ENCODE measurements at places on chromosomes 1 and 21.

DNA sequence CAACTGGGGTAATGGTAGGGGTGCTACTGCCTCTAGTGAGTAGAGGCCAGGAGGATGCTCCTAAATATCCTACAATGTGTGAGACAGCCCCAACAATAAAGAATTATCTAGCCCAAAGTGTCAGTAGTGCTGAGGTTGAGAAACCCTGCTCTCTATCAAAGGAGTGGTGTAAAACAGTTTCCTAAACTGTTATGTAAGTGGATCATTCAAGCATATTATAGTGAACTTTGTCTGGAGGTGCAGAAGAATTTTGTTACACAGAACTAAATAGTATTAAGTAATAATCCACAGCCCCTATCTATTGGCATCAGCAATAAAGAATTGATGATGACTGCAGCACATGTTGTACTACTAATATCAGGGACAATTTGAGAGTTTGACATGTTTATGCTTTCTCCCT is 20.3 kb upstream of the TARS2 start:
- no peak for DNase-seq

DNA sequence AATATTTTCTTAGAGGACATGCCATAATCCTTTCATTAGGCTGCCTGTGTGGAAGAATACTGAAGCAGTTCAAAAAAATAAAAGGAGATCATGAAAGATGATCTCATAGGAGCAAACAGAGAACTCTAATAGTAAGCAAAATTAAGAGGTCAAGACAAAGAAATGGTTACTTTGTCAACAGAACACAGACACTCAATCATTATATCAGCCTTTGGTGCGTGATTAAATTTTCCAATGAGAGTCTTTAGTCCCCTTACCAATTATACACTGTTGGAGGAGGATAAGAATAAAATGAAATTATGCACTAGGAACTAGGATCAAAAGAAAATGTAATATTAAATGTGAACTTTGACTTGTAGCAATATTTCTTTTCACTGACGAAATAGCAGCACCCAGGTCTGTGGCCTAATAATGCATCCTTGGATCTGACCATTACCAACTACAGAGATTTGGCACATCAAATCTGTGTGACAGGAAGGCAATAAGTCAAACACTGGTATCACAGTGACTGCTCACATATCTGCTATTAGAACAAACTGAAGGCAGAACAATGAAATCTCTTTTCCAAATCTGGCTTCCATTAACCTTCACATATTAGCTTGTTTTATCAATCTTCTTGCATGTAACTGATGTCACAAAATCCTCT is 1812.9 kb downstream of the PLA2G4A start:
- DNase-seq = no peak

- no peak for DNase-seq
Observed at GRCh38 chr1:197200272-197200899, 53.9 kb upstream of the ASPM start.

- DNase-seq = no peak
Observed at GRCh38 chr1:22056936-22057335, 4.4 kb downstream of the CDC42 start.

DNA sequence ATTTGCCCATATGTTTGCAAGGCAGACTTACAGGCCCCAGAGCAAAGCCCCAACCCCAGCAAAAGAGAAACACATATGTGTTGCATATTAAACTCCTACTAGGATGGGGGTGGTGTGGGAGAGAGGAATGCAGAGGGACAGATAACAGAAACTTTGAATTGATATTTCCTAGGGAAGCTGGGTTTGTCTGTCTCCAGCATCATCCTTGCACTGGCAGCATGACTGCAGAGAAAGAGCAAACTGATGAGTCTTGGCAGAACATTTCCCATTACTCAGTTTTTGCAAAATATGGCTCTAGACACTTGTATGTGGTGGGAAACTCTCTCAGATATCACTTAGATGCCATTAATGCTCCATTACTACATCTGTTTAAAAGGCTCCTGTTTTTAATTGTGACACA is 43.8 kb upstream of the MARK1 start:
- DNase-seq = no peak

DNA sequence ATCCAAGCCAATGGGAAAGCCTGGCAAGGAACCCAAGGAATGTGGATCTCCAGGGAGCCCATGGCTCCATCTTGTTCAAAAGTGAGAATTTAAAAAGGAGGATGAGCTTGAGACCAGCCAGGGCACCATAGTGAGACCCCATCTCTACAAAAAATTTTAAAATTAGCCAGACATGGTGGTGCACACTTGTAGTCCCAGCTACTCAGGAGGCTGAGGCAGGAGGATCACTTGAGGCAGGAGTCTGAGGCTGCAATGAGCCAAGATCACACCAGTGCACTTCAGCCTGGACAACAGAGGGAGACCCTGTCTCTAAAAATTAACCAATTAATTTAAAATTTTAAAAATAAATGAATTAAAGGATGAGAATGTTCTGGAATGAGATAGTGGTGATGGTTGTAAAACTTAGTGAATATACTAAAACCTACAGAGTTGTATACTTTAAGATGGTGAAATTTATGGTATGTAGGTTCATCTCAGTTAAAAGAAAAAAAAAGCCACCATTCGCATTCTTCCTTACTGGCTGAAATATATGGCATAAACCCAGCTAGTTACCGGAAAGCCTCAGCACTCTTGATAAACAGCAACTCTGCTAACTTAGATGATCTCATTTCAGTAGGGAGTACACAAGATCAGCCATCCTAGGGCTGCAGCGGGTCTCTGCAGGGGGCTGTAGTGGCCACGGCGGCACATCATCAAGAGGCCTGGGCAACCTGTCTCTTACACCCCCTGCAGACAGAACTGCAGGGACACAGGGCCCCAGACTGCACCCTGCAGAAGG is 48.3 kb upstream of the H6PD start:
- DNase-seq = no peak

DNA sequence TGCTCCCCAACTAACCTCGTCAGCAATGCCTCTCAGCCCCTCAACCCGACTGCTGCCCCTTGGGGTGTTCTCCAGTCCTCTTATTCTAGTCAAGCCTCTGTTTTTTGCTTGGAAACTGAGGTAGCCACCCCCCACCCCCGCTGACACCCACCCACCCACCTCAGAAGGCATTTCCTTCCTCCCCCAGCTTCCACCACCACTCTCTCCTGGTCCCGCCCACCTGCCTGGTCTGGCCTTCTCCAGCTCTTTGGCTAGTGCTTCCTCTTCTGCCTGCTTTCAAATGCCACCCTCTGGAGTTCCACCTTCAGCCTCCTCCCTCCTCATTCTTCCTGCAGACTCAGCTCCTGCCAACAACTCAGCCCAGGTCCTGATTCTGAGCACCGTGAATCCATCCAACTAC is 35.3 kb downstream of the OLFML2B start:
- DNase-seq = no peak
